ENCODE measurements at places on chromosomes 2 and 18.

- DNase-seq, result no peak
Observed at GRCh38 chr18:484749-485464, 15.6 kb downstream of the COLEC12 start.

- no peak for DNase-seq
Observed at GRCh38 chr2:109126501-109126860, 2.5 kb upstream of the SH3RF3 start.

GRCh38 chr2:197088694-197089093 lies 162.2 kb upstream of the PGAP1 start:
- no peak for DNase-seq

DNA sequence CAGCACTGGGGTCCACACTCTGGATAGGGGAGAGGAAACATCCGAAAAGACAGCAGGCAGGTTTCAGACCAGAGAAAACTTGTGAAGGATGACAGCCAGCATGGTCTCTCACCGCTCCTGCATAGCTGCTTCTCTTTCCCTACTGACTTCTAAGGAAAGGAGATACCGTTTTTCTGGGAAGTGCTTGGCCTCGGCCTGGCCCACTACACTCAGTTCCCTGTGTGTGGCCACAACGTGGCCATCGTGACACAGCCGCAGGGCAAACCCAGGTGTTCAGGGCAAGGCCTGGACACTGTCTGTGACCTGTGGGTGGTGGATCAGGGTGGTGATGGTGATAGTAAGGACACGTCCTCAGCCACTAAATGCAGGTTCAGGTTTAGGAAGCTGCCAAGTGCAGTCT lies 34.2 kb upstream of the ACAA2 start:
- DNase-seq, result no peak

- DNase-seq, result no peak
Observed at GRCh38 chr2:164964700-164965099, 9.4 kb upstream of the SLC38A11 start.

GRCh38 chr2:105757433-105757832 lies 12.7 kb downstream of the NCK2 start:
- no peak for DNase-seq

- no peak for DNase-seq
Observed at GRCh38 chr2:1736045-1736444, 8.3 kb downstream of the PXDN start.

DNA sequence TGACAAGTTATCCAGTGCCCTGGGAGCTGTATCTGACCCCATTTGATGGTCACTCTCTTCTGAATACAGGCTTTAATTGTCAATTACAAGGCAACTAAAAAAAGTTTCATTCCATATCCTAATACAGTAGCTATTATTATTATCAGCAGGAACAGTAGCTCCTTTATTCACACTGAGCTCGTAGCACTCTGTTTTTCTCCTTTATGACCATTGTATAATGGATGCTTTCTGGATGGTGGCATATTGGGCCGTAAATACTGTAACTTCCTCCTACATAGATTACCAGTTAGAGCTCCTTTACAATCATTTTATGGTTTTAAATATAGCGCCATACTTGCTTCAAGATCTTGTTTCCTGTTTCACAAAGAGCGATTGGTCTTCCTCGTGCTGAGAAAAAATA lies 1040.3 kb downstream of the TSN start:
- DNase-seq, result no peak

DNA sequence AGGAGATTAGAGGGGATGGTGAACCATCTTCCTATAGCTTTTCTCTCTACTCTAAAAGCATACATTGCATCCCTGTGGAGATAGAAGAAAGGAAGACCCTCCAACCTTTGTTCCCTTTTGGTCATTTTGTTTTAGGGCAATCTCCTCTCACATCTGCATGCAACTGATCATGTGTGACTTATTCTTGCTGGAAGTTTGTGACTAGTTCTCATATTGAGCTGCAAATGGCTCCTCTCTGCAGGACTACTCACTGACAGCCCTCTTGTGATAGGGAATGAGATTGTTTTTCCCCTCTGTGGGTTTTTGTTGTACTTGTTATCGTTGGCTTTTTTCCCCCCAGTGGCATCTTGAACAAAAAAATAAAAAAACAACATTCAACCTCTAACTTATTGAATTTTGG lies 416.0 kb upstream of the CNTNAP5 start:
- no peak for DNase-seq

GRCh38 chr2:230614913-230615332 lies 97.7 kb upstream of the CAB39 start:
- DNase-seq, result no peak

DNA sequence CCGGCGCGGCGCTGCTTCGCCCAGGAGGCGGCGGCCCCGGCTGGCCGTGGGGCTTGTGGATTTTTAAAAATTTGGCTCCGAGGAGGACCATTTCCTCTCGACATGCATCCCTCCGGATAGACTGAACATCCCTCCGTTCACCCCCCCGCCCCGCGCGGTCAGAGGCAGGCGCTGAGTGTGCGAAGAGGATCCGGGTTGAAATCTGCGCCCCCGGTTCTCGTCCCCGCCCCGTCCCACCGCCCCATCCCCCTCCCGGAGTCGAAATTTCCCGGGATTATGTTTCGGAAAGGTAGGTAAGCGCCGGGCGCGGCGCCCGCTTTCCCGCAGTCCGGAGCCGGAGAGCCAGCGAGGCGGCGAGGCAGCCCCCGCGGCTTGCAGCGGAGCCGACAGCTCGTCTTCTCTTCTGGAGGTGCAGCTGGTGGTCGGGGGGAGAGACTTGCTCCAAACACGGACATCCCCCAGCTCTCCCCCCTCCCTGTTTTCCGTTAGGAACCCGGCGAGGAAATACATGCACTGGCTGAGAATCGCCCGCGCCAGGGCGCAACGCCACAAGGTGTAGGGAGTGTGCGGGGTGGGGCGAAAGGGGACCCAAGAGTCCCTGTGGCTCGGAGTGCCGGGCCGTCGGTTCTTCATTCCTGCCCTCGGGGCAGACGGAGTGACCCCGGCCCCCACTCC lies at the start of gene PRKCE:
PRKCE (plus strand) TSS at position 261 of the 675 bp plus-strand sequence.
- DNase-seq, result no peak

DNA sequence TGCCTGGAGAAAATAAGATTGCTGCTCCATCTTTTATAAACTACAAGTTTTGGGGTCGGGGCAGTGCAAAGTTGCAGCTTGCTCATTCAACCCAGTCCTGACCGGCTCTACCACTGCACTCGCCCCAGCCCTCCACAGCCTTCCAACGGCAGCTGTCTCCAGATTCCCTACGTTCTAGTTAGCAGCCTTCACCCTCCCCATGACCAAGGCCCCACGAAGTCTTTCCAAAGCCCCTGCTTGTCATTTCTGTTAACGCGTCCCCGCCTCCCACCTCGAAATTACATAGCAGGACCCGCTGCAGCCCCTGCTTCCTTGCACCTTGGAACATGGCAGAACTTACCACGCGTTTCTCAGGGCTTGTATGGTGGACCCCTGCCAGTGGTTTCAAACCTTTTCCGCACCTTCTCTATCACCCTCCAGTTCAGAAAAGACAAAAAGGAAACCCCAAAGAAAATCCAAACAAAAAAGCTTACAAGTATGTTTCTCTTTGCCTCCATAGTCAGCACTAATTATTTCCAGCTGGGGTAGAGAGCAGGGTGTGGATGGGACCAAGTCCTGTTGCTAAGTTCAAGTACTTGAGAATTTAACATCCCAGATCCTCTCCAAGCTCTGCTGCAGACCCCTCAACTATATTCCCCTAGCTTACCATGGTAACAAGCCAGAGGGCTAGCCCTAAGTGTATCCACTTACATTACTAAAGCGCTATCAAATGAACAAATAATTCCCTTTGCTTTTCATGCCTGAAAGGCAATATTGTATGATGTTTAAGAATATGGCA lies 161.5 kb downstream of the TGIF1 start:
- DNase-seq, result no peak

DNA sequence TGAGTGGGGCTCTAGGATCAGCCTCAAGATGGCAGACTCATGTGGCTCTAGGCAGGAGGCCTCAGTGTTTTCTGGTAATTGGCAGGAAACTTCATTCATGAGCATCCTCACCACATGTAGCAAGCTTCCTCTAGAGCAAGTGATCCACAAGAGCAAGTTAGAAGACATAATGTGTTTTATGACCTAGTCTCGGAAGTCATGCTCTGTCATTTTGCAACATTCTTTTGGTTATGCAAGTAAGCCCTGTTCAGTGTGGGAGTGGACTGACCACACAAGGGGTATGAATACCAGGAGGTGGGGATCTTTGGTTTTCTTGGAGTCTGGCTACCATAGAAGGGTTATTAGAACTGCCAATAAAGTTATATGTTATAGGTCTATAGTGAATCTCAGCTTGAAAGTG lies 66.8 kb upstream of the STK39 start:
- DNase-seq, result no peak

GRCh38 chr2:201883606-201884369 lies 77.5 kb downstream of the CDK15 start:
- no peak for DNase-seq

DNA sequence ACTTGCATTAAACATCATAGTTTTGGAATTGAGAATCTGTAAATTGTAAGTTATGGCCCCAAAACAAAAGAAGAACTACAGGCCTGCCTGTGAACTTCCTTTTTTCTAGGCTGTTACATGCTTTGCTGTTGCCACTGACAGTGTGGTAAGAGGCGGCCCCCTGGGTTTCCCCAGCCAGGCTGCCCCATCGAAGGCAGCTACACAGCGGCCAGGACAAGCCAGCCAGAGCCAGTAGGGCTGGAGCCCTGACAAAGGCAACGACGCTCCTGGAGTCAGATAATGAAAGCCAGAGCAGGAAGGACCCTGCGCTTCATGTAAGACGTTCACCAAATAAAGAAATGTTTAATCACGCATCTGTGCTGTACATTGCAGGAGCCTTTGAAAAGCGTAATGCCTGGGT lies 55.0 kb downstream of the ANKRD44 start:
- peak; percentile 26 for DNase-seq

- no peak for DNase-seq
Observed at GRCh38 chr2:19785447-19785846, 116.3 kb downstream of the TTC32 start.

- no peak for DNase-seq
Observed at GRCh38 chr18:22872900-22873537, 60.1 kb upstream of the RBBP8 start.

DNA sequence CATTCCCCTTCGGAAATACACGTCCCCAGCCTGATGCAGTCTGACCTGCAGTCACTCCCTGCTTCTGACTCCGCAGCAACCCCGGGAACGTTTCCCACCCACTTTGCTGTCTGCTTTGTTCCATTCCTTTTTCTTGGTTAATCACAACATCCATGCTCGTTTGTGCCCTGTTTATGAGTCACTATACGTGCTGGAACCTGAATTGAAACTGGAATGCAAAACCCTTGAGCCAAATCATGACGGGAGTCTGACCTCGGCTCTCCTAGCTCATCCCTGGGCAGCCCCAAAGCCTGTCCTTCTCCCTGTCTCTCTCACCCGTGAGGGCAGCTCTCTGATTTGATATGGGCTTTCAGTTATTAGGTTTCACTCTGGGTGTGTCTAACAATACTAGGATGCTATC lies 57.1 kb upstream of the RNF152 start:
- no peak for DNase-seq

GRCh38 chr18:55983433-55983832 lies 395.4 kb upstream of the TCF4 start:
- DNase-seq, result no peak

GRCh38 chr2:230684270-230685168 lies 28.1 kb upstream of the CAB39 start:
- no peak for DNase-seq

DNA sequence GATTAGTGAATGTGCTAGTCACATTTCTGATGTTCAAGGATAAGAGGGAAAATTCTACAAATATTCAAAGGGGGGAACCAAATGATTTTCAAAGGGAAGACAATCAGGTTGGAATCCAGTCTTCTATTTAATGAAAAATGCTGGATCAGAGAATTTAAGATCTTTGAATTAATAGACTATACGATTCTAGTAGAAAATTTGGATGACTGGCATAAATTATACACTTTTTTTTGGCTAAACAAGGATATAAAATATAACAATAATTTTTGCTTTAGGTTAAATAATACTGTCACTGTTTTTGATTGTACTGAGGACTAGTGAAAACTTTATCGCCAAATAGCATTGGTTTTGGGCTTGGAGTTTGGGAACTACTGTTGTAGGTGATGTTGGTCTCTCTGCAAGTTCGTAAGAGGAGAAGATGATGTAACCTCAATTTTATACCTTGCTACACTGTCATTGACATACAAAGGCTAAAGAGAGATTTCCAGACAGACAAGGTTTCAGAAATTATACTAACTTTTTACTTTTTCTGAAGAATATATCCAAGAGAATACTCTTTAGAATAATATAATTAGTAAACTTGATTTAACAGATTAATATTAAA lies 51.3 kb downstream of the NCOA1 start:
- DNase-seq, result no peak

DNA sequence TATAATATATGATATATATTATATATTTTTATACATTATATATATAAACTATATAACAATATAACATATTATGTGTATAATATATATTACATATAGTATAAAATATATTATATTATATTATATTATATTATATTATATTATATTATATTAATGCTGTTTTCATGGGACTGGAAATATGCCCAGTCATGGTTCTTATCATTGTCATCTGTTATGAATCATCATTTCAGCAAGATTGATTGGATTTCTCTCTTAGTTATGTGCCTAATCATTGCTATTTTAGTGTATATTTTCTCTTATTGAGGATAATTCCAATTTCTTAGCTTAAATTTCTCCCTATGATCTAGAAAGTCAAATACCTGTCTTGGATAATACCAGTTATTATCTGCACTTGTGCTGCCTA lies 617.8 kb downstream of the TRIB2 start:
- DNase-seq, result no peak

- no peak for DNase-seq
Observed at GRCh38 chr18:58502628-58503027, 126.3 kb downstream of the ALPK2 start.

DNA sequence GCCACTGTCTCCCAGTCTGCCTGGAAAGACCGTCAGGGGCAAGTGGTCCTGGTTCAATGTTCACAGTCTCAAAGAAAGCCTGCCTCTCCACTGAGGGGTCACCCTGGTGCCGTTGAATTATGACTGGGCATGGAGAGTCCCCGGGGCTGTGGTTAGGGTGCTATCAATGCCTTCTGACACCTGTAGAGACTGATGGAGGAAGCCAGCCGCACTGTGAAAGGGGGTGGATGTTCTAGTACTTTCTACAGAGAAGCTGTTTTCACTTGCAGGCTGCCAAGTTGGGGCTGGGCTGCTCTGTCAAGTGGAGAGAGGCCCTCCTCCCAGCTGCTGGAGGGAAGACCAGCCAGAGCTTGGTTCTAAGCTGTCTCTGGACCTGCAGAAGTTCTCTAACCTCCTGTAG lies 80.5 kb downstream of the BCL2L11 start:
- no peak for DNase-seq

GRCh38 chr2:3785220-3785889 lies 82.0 kb downstream of the DCDC2C start:
- no peak for DNase-seq

Measured in brain pericyte (primary cell).